ENCODE measurements at places on chromosomes 12 and 14.
A peak's percentile ranks its signal among the peaks of the same experiment; 100 is the strongest.

DNA sequence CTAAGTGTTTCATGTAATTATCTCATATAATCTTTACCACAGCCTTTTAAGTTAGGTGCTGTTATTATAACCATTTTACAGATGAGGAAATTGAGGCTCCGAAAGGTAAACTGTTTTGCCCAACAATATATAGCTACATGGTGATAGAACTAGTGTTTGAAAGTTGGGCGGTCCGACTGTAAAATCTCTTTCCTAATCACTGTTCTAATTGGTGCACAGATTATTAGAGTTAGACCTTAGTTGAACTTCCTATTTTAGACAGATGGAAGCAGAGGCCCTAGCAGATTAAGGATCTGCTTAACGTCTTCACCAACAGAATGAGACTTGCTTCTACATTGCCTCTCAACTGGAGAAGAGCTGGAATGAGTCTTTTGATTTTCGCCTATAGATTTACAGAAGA lies 30.0 kb upstream of the DUSP6 start:
- no peak for DNase-seq

DNA sequence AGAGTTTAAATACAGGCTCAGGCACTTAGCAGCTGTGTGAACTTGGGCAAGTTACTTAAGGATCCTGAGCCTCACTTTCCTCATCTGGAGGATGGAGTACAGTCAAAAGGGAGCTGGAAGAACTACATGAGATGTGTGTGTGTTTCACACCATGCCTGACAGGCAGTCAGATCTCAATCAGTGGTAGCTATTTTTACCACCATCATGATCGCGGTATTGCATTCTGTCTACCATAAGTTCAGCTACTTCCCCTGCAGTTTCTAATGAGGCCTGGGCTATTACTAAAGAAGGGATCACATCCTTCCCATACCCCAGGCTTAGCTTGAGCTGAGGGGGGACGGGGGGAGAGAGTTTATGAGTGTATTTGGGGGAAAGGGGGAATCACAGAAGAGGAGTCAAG lies 7.0 kb downstream of the AQP6 start:
- DNase-seq: no peak

- DNase-seq: no peak
These were observed 2.6 kb downstream of the RNASE1 start for GRCh38 chr14:20799892-20800544.

GRCh38 chr14:41873686-41874317 lies 267.1 kb downstream of the LRFN5 start:
- no peak for DNase-seq

DNA sequence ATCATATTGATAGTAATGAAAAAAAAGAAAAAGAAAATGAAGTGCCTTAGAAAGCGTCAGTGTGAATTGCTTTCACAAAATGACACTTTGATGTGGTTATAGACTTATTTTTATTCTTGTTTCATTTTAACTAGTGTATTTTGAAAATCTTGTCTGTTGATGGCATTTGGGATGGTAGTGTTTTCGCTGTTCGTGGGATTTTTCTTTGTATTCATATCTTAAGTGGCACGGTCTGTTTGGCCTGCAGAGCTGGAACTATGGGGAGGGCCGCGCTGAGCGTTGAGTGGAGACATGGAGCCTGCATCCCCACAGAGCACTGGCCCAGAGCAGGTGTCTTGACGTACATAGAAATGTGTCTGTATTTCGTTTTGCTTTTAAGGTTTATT lies 61.6 kb downstream of the WDR20 start:
- DNase-seq: no peak

DNA sequence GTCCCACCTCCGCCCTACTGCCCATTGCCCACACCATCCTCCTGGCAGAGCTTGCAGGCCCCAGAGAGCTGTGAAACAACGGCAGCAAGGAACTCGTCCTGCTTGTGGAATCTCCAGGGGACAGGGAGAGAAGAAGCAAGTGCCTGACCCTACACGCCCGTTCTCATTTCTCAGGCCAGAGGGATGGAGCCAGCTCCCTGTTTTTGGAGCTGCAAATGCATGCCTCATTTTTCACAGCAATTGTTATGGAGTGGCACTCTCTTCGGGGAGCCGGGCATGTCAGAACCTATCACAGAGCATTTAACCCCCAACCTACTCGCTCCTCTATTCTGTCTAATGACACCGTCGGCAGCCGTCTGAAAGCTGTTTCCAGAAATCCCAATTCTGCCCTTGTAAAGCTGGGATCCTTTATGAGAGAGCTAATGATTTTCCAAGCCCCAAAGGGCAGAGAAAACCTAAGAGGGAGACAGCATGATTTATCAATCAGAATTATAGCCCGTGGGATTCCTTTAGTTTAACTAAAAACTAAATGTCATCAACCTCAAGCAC lies 222.3 kb upstream of the NOS1 start:
- peak; percentile 93 for DNase-seq

All from DMS79 treated with DMSO at 0.1 percent for 48 hours (cell line).